Foreskin fibroblast (primary cell): ENCODE measurements at places on chromosomes 2 and 18.

- no peak for DNase-seq
These were observed 2.2 kb downstream of the UGT1A9 start for GRCh38 chr2:233673896-233674295.

DNA sequence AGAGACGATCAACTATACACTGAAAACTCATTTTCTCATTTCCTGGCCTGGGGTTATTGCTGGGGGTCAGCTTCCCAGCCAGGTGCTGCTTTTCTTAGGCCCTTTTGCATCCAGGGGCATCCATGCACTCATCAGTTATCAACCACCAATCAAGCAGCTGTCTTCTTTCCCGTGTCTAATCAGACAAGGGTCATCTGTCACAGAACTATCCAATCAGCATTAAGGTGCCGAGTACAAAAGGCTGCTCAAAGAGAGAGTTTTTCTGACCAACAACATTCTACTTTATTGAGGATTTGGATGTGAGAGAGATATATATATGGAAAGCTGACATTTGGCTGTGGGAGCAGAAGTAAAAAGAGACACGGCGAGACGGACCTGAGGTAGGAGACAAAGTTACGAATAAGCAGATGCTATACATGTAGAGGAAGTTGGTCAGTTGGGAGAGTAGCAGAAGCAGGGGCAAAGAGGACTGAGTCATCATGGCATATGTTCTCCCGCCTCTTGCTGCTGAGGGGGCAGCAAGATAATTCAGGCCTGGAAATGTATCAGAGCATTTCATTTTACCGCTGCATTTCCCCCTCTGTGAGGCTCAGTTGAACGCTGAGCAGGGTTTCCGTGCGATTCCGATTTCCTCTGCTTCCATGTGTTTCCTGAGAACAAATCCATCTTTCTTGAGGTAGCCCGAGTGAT, 129.3 kb downstream of the NUP35 start:
- no peak for DNase-seq

GRCh38 chr2:45986509-45986908, 310.7 kb upstream of the EPAS1 start:
- no peak for DNase-seq

DNA sequence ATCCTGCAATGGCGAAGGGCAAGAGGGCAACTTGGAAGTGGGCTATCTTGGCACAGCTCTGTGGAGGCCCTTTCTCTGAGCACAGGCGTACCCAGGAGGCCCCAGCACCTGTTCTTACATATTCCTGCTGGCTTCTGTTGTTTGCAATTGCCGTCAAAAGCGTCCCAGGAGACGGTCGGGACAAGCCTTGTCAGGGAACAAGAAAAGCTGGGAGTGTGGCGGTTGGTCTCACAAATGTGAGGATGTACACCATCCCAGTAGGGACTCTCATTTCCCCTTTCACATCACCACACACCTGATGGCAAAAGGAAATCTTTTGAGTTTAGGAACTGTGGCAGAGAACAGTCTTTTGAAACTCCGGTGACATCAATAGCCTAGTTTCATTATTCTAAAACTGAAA, 94.7 kb upstream of the EFEMP1 start:
- no peak for DNase-seq

- DNase-seq = no peak
These were observed 262.8 kb downstream of the DYSF start for GRCh38 chr2:71715951-71716696.

DNA sequence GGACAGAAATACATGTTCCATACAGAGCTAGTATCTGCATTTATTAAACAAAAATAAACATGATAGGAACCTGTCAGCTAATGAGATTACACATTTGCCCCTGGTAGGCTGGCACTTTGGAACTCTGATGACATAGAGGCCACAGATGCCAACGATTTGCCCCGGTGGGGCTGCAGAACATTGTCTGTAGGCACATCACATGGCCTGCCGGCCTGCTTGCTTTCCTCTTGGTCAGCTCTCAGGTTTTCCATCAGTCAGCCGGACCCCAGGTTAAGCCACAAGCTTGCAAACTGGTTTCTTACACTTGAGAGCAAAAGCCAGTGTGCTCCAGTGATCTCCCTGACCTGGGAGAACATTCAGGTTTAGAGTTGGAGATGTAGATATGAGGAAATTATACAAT, 60.3 kb downstream of the CRACDL start:
- no peak for DNase-seq

- no peak for DNase-seq
These were observed 76.4 kb downstream of the COL6A3 start for GRCh38 chr2:237337586-237337985.

GRCh38 chr18:2256577-2256976, 314.7 kb downstream of the METTL4 start:
- no peak for DNase-seq

DNA sequence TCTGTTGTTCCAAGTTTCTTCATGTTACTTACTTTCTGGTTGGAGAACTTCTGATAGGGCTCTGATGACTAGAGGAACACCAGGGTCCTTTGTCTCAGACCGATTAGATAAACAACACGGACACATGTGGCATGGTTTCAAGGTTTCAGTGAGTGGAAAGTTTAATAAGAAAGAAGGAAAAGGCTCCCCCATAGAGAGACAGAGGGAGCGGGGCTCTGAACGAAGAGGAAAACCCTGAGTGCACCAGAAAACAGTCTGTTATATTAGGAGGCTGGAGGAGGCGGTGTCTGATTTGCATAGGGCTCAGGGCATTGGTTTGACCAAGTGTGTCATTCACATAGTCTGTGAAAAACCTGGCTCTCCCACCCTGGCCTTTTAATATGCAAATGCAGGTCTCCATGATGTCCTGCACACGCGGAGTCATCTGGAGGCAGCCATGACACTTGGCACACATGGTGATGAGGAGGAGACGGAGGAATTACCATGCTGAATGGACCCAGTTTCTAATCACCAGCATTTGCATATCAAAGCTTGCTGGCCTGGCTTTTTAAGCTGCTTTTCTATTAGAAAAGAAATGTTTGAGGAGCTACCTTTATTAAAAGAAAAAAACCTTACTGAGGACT, 94.2 kb downstream of the PTPN4 start:
- no peak for DNase-seq

- no peak for DNase-seq
These were observed 159.8 kb downstream of the EN1 start for GRCh38 chr2:118687698-118688097.

DNA sequence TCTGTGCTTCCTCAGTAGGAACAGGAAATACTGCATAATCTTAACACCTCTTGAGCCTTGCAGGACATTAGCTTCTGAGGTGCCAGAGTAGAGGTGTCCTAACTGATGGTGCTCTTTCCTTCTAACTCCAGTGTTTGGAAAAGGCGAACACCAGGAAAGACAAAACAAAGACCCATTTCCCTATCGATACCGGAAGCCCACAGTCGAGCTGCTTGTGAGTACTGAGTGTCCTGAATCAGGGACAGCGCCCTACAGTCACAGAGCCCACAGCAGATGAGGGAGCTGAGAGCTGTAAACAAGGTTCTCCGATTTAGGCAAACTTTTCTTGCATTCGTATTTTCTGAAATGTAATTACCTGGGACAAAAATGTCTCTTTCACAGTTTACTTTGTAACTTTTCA, 50.7 kb downstream of the SLC14A2 start:
- no peak for DNase-seq
